ENCODE measurements at places on chromosomes 3 and 15.

- no peak for DNase-seq
These were observed 315.6 kb downstream of the EDEM1 start for GRCh38 chr3:5503136-5503535.

- no peak for DNase-seq
These were observed 812 bp downstream of the P4HTM start for GRCh38 chr3:48990636-48991469.

DNA sequence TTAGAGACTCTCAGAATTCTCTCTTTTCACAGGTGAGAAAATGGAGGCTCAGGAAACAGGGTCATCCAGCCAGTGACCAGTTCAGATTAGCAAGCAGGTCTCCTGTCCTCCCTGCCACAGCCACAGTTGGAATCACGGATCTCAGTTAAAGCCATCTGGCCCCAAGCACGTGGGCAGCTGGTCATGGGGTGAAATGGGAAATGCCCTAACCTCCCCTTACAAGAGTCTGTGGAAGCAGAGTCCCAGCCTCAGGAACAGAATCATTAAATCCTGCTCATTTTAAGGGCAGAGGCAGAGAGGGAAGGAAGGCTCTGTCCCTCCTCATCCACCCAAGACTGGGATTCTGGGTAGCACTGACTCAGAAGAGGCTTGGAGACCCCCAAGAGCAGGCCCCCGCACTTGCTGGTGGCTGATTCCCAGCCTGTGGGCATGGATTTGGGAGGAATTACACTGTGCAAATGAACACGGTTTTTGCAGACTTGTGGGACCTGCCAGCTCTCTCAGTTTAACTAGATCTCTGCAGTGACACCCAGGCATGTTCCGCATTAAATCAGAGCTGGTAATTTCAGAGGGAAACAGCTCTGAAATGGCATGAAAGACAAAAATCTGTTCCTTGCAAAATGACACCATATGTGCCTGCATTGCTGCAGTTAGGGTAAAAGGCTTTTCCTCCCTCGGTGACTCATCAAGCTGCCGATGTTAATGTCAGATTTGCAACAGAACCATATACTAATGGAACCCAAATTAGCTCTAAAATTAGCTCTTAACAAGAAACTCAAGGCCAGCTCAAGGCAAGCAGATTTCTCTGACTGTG lies 89.0 kb downstream of the BDH1 start:
- DNase-seq: no peak

DNA sequence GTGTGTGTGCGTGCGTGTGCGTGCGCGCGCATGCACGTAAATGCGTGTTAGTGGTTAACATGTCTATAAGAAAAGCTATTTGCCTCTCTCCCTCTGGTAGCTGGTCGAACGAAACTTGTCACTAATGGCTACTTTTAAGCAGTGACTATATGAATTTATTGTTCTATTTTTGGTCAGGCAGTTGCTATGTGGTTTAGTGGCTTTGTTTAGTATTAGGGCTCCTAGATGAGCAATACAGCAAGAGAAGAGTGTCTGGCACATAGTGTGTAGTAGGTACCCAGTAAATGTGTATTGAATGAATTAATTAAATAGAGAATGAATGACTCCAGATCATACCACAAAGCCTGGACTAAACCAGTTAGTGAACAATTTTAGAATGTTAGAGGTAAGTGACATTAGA lies 171.6 kb downstream of the PPM1L start:
- no peak for DNase-seq

DNA sequence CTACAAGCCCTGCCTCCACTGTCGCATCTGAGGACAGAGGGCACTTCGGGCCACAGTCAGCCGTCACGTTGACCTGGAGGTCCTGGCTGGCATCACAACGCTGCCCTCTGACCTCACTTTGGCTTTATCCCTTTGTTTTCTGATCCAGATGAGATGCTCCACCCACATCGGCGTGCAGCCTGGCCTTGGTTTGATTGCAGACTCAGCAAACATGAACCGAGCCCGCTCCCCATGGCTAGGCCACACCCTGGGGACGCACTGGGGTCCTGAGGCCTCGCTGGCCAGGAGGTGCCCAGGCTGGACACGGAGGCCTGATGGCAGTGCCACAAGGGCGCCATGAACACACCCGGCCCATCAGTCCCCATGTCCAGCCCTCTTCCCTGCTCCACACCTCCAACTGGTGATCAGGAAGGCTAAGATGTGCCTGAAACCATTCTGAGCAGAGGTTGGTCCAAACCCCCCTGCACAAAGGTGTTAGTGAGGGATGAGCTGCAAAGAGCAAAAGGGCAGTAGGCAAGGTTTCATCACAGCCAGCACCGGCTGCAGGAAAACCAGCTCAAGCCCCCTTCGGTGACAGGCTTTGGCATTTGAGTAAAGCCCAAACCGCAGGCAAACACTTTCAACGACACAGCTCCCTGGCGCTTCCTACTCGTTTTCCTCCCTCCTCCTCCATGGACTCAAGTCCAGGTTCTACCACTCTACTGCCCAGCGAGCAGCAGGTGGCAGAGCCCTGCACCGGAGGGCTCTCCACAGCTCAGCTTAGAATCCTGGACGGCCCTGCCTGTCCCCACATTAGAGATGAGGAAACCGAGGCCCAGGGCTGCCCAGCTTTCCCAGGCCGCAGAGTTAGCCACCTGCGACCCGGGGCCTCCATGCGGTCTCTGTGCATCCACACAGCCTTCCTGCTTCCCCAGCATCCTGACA lies 165.8 kb downstream of the NUP210 start:
- no peak for DNase-seq

- DNase-seq: no peak
These were observed 12.5 kb downstream of the GSK3B start for GRCh38 chr3:120081719-120082118.

- no peak for DNase-seq
These were observed 237.4 kb downstream of the TLE3 start for GRCh38 chr15:69860321-69860720.

- DNase-seq: no peak
These were observed 206.6 kb downstream of the FOXP1 start for GRCh38 chr3:71376911-71377310.
